ENCODE measurements at places on chromosomes 12 and 14. TPM values are rescaled to one million over a fixed set of nuclear protein-coding genes. Genes with fewer than 3 reads are reported as not detected.

The TOMM20L gene
- 1.2 TPM for total RNA-seq

DNA sequence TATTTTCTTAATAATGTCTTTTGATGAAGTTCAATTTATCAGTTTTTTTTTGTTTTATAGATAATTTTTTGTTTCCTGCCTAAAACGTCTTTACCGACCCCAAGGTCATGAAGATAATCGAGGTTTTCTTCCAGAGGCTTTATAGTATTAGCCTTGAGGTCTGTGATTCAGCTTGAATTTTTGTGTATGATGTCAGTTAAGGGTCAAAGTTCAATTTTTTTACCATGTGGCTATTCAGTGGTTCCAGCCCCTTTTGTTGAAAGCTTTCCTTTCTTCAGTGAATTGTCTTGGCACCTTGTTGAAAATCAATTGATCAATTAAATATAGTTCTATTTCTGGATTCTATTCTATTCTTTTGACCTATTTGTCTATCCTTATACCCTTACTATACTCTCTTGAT lies 3.2 kb upstream of the MGST1 start:
- DNase-seq: no peak

- DNase-seq: no peak
Measured at GRCh38 chr12:122063694-122064024, 14.9 kb upstream of the MLXIP start.

GRCh38 chr12:12716151-12716792 lies 896 bp upstream of the CDKN1B start:
- DNase-seq: no peak
